ENCODE measurements at places on chromosomes 5 and 9.

DNA sequence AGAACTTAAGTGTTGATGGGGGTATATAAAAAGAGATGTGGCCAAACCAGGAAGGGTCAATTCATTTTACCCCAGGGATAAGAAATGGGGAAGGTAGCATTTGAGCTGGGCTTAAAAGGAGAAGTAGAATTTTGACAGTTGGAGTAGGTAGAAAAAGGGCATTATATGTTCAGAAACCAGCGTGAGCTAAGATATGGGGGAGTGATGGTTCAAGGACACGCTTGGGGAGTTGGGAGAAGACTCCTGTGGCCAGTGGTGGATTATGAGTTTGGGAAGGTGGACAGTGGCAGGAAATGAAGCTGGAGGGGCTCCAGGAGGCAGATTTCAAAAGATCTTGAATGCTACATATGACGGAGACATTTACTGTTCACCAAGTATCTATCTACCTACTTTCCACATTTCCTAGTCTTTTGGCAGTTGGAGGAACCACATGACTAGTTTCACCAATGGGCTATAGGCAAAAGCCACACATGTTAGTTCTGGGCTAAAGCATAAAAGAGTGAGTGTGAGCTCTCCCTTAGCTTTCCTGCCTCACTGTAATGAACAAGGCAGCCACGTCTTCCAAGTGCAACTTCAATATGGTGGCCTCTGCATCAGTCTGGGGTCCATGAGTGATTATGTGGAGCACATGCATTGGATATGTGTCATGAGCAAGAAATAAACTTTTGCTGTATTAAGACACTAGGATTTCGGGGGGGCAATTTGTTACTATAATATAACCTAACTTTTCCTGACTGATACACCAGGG, 15.7 kb upstream of the GSN start:
- H3K4me1 ChIP-seq, result no peaks in the 10 kb centered on the region
- H3K27ac ChIP-seq, result no peak overlapping the region
- H3K36me3 ChIP-seq, result no peaks in the 10 kb centered on the region
- H3K27me3 ChIP-seq, result no peaks in the 10 kb centered on the region
- DNase-seq, result no peak

DNA sequence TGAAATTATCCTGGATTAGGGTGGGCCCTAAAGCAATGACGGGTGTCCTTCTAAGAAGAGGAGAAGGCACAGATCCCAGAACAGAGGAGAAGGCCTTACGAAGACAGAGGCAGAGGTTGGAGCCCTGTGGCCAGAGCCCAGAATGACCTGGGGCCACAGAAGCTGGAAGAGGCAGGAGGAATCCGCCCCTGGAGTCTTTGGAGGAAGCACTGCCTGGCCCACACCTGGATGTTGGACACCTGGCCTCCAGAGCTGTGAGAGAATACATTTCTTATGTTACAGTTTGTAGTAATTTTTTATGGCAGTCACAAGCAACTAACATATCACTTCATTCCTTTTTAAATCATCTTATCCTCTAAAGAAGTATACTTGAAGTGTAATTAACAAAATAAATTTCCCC, 8.5 kb downstream of the MRPL36 start:
- H3K4me1 ChIP-seq, result peaks cover 2% of the 10 kb centered on the region
- no peaks in the 10 kb centered on the region for H3K27me3 ChIP-seq
- peaks cover under 1% of the 10 kb centered on the region for H3K36me3 ChIP-seq

GRCh38 chr5:54673523-54674225, 156.1 kb downstream of the SNX18 start:
- peak overlapping the region; percentile 47 for H3K27ac ChIP-seq
- H3K4me1 ChIP-seq, result peaks cover 31% of the 10 kb centered on the region
- peak; percentile 32 for DNase-seq
- no peaks in the 10 kb centered on the region for H3K27me3 ChIP-seq
- H3K36me3 ChIP-seq, result no peaks in the 10 kb centered on the region

DNA sequence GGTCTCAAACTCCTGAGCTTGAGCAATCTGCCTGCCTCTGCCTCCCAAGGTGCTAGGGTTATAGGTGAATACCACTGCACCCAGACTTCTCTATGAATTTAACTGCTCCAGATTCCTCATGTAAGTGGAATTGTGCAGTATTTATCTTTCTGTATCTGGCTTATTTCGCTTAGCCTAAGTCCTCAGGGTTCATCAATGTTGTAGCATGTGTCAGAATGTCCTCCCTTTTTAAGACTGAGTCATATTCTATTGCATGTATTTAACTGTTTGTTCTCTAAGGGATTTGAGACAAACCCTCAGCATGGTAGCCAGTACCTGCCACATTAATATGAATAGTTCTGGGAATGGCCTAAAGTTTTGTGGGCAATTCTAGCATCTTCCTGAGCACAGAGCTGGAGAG, 53.9 kb upstream of the TUT7 start:
- no peak overlapping the region for H3K4me3 ChIP-seq
- no peaks in the 10 kb centered on the region for H3K4me1 ChIP-seq
- DNase-seq, result no peak
- H3K27me3 ChIP-seq, result no peaks in the 10 kb centered on the region

DNA sequence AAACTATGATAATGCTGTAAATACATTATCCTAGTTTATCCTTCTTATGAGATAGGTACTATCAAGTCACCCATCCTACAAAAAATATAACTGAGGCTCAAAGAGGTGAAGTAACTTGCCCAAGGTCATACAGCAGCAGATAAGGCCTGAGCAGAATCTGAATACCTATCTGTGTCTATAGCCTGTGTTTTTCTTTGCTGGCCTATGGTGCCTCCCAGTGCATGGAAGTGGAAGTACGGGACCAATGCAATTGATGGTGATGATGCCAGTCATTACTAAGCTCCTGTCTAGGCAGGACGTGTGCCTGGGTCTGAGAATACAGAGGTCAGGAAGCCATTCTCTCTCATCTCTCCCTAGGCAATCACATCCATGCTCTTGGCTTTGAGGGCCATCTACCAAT, 67.8 kb downstream of the FAT2 start:
- no peaks in the 10 kb centered on the region for H3K36me3 ChIP-seq
- no peaks in the 10 kb centered on the region for H3K4me1 ChIP-seq
- no peak overlapping the region for H3K27ac ChIP-seq
- H3K27me3 ChIP-seq, result peaks cover 4% of the 10 kb centered on the region

- H3K36me3 ChIP-seq, result no peaks in the 10 kb centered on the region
- no peak overlapping the region for H3K27ac ChIP-seq
- DNase-seq, result no peak
- no peaks in the 10 kb centered on the region for H3K27me3 ChIP-seq
- no peaks in the 10 kb centered on the region for H3K4me1 ChIP-seq
Observed at GRCh38 chr5:31137676-31138075, 55.8 kb upstream of the CDH6 start.

DNA sequence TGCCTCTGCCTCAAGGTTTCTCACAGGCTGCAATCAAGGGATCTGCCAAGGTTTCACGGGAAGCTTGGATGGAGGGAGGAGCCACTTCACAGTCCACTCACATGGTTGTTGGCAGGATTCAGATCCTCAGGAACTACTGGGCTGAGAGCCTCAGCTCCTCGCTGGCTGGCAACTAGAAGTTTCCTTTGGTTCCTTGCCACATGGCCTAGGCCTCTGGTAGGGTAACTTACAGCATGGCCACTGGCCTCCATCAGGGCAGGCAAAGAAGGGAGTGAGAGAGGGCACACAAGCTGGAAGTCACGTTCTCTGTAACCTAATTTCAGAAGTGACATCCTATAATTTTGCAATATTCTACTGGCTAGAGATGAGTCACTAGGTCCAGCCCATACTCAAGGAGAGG, 32.2 kb downstream of the SPOCK1 start:
- no peak overlapping the region for H3K27ac ChIP-seq
- peaks cover 8% of the 10 kb centered on the region for H3K27me3 ChIP-seq
- no peaks in the 10 kb centered on the region for H3K36me3 ChIP-seq
- H3K4me3 ChIP-seq, result no peak overlapping the region
- no peak for DNase-seq
- H3K4me1 ChIP-seq, result no peaks in the 10 kb centered on the region

- no peaks in the 10 kb centered on the region for H3K4me1 ChIP-seq
- H3K27ac ChIP-seq, result no peak overlapping the region
- no peak for DNase-seq
- H3K27me3 ChIP-seq, result no peaks in the 10 kb centered on the region
- H3K36me3 ChIP-seq, result no peaks in the 10 kb centered on the region
Observed at GRCh38 chr5:98259595-98259994, 513.9 kb upstream of the RGMB start.

GRCh38 chr9:124000161-124000783, 11.3 kb upstream of the LHX2 start:
- no peak overlapping the region for H3K4me3 ChIP-seq
- no peaks in the 10 kb centered on the region for H3K36me3 ChIP-seq
- DNase-seq, result no peak

GRCh38 chr5:89396278-89396954, 513.4 kb upstream of the MEF2C start:
- no peak for DNase-seq
- H3K27ac ChIP-seq, result no peak overlapping the region
- H3K36me3 ChIP-seq, result no peaks in the 10 kb centered on the region
- peaks cover 21% of the 10 kb centered on the region for H3K4me1 ChIP-seq
- no peak overlapping the region for H3K4me3 ChIP-seq

GRCh38 chr5:173413471-173413982, 85.3 kb upstream of the STC2 start:
- DNase-seq, result no peak
- H3K4me1 ChIP-seq, result no peaks in the 10 kb centered on the region
- no peaks in the 10 kb centered on the region for H3K36me3 ChIP-seq
- no peak overlapping the region for H3K4me3 ChIP-seq

GRCh38 chr5:124951661-124952060, 205.2 kb upstream of the ZNF608 start:
- H3K27ac ChIP-seq, result peak overlapping the region; percentile 26
- DNase-seq, result no peak
- no peak overlapping the region for H3K4me3 ChIP-seq
- H3K27me3 ChIP-seq, result no peaks in the 10 kb centered on the region

GRCh38 chr9:109918339-109919163, 138.6 kb downstream of the PALM2AKAP2 start:
- H3K27me3 ChIP-seq, result peaks cover 7% of the 10 kb centered on the region
- no peaks in the 10 kb centered on the region for H3K36me3 ChIP-seq
- peak overlapping the region; percentile 60 for H3K27ac ChIP-seq
- H3K4me1 ChIP-seq, result peaks cover 13% of the 10 kb centered on the region

- H3K27ac ChIP-seq, result no peak overlapping the region
- no peaks in the 10 kb centered on the region for H3K36me3 ChIP-seq
- H3K27me3 ChIP-seq, result no peaks in the 10 kb centered on the region
- no peak for DNase-seq
Observed at GRCh38 chr9:96122751-96123150, 179.2 kb downstream of the HSD17B3 start.

- no peaks in the 10 kb centered on the region for H3K4me1 ChIP-seq
- H3K4me3 ChIP-seq, result no peak overlapping the region
- no peak overlapping the region for H3K27ac ChIP-seq
- H3K36me3 ChIP-seq, result no peaks in the 10 kb centered on the region
Observed at GRCh38 chr5:38724301-38725030, 121.3 kb upstream of the OSMR start.

DNA sequence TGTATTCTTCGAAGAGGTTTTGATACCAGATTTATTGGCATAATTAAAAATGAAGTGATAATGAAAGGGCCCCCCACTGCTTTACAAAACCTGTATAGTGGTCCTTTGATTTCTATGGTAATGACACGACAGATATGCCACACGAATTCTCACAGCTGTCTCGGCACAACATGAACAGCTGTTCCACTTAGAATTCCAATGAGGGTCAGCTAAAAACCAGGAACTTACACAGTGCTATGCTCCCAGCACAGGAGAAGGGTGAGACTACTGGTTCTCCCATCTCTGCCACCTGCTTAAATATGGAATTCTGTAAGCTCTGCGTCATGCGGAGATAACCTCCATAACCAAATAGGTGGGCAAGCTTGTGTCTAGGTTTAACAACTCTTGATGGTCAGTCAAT, 183.0 kb upstream of the EFNA5 start:
- no peaks in the 10 kb centered on the region for H3K4me1 ChIP-seq
- DNase-seq, result no peak
- no peak overlapping the region for H3K27ac ChIP-seq
- no peaks in the 10 kb centered on the region for H3K27me3 ChIP-seq

- no peak overlapping the region for H3K4me3 ChIP-seq
- H3K36me3 ChIP-seq, result no peaks in the 10 kb centered on the region
- no peaks in the 10 kb centered on the region for H3K27me3 ChIP-seq
- H3K4me1 ChIP-seq, result no peaks in the 10 kb centered on the region
- no peak overlapping the region for H3K27ac ChIP-seq
Observed at GRCh38 chr5:40988746-40989510, 79.6 kb downstream of the C7 start.

GRCh38 chr5:160312134-160312959, at the start of gene CCNJL:
TSS of gene CCNJL (minus strand) at chr5:160312564. CDS start at chr5:160311923, 641 bp downstream.
- H3K4me1 ChIP-seq, result no peaks in the 10 kb centered on the region
- no peak for DNase-seq
- peak within 1 kb of the TSS; percentile 58 for H3K4me3 ChIP-seq

DNA sequence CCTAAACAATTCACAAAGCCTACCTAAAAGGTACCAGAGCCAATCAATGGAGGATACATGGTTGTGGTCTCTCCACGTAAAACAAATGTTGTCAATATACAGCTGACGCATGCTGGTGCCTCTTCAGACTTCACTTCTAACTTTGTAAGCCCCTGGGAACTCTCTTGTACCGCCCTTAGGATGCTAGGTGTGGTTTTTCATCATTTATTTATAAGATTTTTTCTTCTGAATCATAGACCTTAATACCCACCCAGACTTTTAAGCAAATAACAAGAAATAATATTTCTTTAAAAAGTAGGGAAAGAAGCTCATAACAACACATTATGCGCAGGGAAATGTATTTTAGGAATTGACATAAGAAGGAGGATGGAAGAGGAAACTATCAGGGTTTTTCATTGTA, 33.0 kb downstream of the SSBP2 start:
- no peak overlapping the region for H3K4me3 ChIP-seq
- no peak overlapping the region for H3K27ac ChIP-seq
- DNase-seq, result no peak
- H3K4me1 ChIP-seq, result no peaks in the 10 kb centered on the region
- H3K36me3 ChIP-seq, result no peaks in the 10 kb centered on the region

GRCh38 chr9:131630205-131630831, 85.0 kb downstream of the PRRT1B start:
- no peak overlapping the region for H3K4me3 ChIP-seq
- no peaks in the 10 kb centered on the region for H3K27me3 ChIP-seq
- DNase-seq, result no peak
- peaks cover 62% of the 10 kb centered on the region for H3K36me3 ChIP-seq

Data from T-cell (primary cell).